ENCODE measurements at places on chromosomes 12 and 14.

GRCh38 chr12:121237415-121237814 lies 27.5 kb downstream of the P2RX4 start:
- DNase-seq: no peak

- DNase-seq: no peak
Measured at GRCh38 chr14:72605096-72605920, 288.6 kb downstream of the DPF3 start.

- no peak for DNase-seq
Measured at GRCh38 chr12:128918481-128919260, 65.4 kb downstream of the GLT1D1 start.

DNA sequence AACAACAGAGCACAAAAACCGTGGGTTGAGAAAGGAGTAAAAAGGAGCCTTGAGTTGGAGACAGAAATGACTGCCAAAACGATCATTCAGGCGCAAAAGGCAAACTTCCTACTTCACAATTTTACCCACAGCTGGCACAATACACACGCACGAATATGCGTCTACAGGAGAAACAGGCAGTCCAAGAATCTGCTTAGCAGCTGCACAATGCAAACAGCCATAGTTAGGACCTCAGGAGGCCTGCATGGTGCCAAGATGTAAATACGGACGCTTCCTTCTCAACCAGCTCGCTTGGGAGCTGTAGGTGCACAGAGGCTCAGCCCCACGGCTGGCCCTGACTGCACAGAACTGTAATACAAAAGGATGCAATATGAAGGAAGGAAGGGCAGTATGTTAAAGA lies 250.1 kb upstream of the CAND1 start:
- no peak for DNase-seq

DNA sequence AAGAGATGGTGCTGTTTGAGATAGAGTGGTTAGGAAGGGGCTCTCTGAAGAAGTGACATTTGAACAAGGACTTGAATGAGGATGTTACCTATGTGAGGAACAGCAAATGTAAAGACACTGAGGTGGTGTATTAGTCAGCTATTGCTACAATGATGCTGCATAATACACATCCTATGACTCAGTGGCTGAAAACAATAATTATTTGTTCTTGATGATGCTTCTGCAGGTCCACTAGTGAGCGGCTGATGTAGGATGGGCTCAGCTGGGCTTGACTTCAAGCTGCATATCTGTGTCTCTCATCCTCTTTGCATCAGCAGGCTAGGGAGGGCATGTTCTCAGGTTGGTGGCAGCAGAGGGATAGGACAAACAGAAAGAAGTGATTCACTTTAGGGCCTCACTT lies 21.4 kb upstream of the CLMN start:
- no peak for DNase-seq

DNA sequence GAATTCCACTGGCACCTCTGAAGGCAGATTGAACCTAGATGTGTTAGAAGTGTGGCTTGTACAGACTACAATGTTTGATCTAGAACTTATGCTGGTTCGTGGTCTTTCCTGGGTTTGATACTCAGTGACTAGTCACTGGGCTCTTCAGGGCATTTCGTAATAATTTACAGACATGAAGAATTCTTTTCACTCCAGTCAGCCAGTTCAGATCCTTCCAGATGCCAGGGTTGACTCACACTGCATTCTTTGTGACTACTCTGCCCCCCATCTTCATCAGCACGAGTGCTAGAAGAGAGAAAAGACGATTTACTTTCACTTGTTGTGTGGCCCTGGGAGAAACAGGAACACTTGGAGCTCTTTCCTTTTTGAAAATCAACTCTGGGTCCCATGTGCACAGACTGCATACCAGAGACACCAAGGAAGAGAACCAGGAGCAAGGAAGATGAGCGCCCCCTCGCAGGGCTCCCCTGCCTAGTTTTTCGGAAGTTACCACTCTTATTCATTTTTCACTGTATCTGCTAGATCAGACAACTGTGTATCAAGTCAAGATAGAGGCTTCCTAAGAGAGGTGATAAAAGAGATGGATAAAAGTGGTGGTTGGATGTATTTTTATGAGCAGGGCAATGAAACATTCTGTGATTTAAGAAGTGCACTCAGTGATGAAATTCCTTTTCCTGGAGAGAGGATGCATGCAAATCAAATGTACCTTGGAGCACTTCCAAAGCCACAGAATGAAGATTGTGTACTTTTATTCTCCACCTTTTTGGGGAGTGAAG lies 33.5 kb upstream of the EVL start:
- DNase-seq: no peak

GRCh38 chr14:105861985-105862465 lies 335.6 kb downstream of the TMEM121 start:
- DNase-seq: peak; percentile 30

- DNase-seq: peak; percentile 11
Measured at GRCh38 chr12:107759410-107759809, 1.5 kb downstream of the PRDM4 start.

DNA sequence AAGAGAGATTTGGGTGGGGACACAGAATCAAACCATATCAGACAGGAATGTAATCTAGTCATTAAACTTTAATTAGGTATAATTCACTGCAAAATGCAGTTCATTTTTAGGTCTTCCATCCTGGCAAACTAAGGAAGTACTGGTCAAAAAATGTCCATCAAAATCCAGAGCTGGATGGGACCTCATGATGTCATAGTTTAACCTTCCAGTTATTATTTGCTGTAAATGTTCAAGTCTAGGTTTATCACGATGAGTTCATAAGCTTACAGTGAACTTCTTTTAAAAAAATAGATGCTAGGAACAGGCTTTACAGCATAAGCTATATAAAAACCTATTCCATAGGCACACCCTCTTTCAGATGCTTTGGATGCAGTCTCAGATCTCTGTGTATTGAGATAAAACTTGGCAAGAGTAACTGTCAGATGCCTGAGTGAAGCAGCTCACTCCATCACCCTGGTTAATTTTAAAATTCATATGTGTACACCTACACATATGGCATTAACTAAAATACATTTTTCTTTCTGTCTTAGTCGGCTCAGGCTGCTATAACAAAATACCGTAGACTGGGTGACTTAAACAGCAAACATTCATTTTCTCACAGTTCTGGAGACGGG lies 7.9 kb downstream of the SSPN start:
- DNase-seq: no peak

DNA sequence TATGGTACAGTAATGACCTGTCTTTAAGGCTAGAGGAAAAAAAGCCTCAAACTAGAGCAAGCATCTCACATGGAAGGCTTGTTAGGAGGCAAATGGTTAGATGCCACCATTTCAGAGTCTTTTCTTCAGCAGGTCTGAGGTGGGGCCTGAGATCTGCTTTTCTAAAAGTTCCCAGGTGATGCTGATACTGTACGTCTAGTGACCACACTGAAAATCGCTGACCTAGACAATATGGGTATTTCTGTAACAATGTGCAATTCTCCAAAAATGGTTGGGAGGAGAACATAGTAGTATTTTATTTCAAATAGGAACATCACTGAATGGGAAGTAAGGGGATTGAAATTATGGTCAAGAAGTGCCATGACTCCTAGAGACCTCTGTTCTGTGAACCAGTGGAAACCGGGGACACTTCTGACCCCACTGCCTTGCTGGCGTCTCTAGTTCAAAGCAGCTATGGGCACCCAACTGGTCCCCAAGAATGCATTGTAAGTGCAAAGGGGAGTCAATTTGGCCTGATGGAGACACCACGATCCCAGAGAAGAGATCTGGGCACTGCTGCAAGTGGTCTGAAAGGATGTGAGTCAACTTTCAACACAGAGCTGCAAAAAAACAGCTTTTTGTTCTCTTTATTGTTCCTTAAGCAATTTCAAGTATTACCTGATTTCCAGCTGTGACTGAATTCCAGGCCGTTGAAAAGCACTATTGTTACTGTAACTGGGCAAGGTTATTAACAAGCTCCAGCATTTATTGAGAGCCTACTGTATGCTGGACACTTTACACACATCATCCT lies 54.4 kb upstream of the PLEKHG7 start:
- DNase-seq: no peak

DNA sequence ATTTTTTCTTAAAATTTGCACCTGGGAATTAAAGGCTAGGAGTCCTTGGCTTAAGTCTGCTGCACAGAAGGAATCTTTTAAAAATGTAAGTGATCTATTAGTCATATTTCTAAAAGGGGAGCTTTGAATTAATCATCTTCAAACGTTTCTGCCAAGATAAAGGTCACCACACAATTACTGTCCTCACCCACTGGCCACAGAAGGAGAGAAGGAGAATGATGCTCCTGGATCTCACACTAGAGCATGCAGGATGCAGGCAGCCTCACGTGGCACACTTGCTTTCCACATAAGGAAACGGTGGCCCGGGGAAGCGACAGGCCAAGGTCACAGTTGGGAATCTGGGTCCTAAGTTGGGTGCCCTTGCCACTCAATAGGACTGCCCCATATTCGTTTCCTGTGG lies 16.9 kb downstream of the PLEKHG7 start:
- no peak for DNase-seq

- DNase-seq: no peak
Measured at GRCh38 chr12:93127107-93127560, 198.0 kb upstream of the EEA1 start.

- no peak for DNase-seq
Measured at GRCh38 chr14:67562776-67563150, 29.7 kb downstream of the PLEKHH1 start.

DNA sequence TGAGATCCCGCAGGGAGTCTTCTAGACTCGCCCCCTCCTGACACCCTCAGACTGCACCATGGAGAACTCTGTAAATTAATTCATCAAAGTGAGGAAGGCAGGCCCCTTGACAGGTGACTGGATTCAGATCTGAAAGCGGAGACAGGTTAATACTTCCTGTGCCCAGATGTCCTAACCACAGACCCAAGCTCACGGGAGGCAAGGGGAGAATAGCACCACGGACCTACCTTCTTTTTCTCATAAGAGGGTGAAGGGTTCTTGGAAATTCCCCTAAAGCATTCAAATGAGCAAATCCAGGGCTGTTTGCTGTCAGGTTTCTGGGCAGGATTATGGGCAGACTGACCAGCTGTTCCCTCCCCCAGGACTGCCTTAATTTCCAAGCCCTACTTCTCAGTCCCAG lies 170.0 kb downstream of the ZFP36L1 start:
- no peak for DNase-seq

- DNase-seq: no peak
Measured at GRCh38 chr14:55240526-55241178, 30.6 kb upstream of the FBXO34 start.

DNA sequence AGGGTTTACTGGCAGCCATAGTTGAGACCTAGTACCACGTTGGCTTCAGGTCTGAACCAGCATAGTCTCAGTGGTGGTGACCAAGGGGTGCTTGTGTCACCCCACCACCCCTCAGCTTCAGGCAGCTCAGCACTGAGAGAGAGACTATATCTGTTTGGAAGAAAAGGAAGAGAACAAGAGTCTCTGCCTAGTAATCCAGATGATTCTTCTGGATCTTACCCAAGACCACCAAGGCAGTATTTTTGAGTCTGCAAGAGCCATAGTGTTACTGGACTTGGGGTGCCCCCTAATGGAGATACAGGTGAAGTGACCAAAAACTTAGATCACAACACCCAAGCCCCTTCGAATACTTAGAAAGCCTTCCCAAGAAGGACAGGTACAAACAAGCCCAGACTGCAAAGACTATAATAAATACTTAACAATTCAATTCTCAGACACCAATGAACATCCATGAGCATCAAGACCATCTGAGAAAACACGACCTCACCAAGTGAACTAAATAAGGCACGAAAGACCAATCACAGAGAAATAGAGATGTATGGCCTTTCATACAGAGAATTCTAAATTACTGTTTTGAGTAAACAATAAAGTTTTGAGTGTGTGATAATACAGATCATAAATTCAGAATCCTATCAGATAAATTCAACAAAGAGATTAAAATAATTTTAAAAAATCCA lies 107.0 kb downstream of the HELB start:
- peak; percentile 16 for DNase-seq

- no peak for DNase-seq
Measured at GRCh38 chr12:72523754-72524153, 251.6 kb downstream of the TRHDE start.

DNA sequence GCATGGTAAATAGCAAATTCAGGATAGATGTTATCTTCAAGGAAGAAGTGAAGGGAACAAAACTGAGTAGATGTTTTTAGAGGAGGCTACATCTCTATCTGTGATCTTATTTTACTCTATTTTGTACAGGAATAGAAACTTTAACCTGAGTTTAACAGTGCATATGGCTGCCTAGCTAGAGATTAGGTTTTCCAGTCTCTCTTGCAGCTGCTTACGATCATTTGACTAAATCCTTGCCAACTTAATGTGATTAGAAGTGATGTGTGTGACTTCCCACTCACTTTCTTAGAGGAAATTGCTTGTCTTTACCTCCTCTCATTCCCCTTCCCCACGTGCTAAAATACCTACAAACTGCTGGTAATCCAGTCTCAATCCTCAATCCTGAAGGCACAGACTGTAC lies 26.5 kb upstream of the SLC15A5 start:
- no peak for DNase-seq

DNA sequence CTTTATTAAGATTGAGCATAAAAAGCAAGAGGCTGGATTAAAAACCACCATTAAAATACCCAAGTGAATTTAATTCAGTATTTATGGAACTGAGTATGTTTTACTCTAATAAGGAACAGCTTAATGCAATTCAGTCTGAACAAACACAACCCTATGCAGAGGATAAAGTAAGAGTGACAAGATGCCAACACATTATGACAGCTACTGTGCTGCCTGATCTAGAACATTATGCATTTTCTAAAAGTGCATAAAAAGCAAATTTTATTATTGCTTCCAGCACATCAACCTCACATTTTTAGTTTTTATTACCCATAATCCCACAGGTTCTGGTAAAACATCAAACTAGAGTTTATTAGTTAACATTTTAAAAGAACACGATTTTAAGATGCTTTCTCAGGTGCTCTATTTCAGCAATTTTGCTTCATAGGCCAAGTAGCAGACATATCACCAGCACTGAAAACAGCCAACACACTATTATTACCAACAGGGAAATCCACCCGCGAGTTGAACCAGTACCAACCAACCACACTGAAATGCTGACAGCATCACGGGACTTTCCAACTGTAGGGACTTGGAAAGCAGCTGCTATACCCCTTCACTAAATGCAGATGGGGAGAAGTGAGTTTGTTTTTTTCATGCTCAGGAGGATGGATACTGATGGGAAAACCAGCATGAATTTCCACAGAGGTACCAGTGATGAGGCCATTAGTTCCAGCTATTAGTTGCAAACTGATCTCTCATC lies 372.1 kb downstream of the KCNH5 start:
- DNase-seq: no peak
